ENCODE measurements at places on chromosomes 16 and 17. TPM values are rescaled to one million over a fixed set of nuclear protein-coding genes. Genes with fewer than 3 reads are reported as not detected.

MLKL gene
- total RNA-seq, result 10.7 TPM

NLRC3 gene
- total RNA-seq, result not detected

OR2C1 gene
- not detected for total RNA-seq

EFCAB13 gene
- 0.73 TPM for total RNA-seq

GDPD3 gene
- 20.6 TPM for total RNA-seq

ZNF319 gene
- total RNA-seq, result 3.5 TPM

NKD1 gene
- total RNA-seq, result 70.4 TPM

PLD6 gene
- 6.4 TPM for total RNA-seq

CCDC154 gene
- 1.5 TPM for total RNA-seq

G6PC1 gene
- total RNA-seq, result 0.56 TPM

ZBTB4 gene
- total RNA-seq, result 3.3 TPM

GNAO1 gene
- not detected for total RNA-seq

DNASE1L2 gene
- 0.44 TPM for total RNA-seq

TRIM25 gene
- total RNA-seq, result 38.3 TPM

CMTM4 gene
- 44.1 TPM for total RNA-seq

ZG16B gene
- 1.8 TPM for total RNA-seq

CCL14 gene
- 1.3 TPM for total RNA-seq

KCNJ12 gene
- total RNA-seq, result not detected

ZP2 gene
- not detected for total RNA-seq

LSM12 gene
- 52.8 TPM for total RNA-seq

KRTAP4-3 gene
- total RNA-seq, result not detected

RGS9 gene
- 0.66 TPM for total RNA-seq

AANAT gene
- total RNA-seq, result not detected

PIPOX gene
- 87.3 TPM for total RNA-seq

TBC1D3G gene
- not detected for total RNA-seq

HSD3B7 gene
- total RNA-seq, result 69.7 TPM

KRTAP4-9 gene
- not detected for total RNA-seq

HBM gene
- not detected for total RNA-seq

GGT6 gene
- total RNA-seq, result 0.80 TPM

TP53TG3E gene
- total RNA-seq, result not detected

SLC16A6 gene
- total RNA-seq, result 0.67 TPM

CDH3 gene
- not detected for total RNA-seq

TPSD1 gene
- total RNA-seq, result not detected

KRT15 gene
- 0.46 TPM for total RNA-seq

CES1 gene
- 82.8 TPM for total RNA-seq

METTL26 gene
- 75.1 TPM for total RNA-seq

NPIPA7 gene
- total RNA-seq, result 4.8 TPM

IL34 gene
- 1.4 TPM for total RNA-seq

TLCD3B gene
- not detected for total RNA-seq

EFCAB5 gene
- not detected for total RNA-seq

MMP25 gene
- total RNA-seq, result not detected

LGALS9C gene
- not detected for total RNA-seq

C1QL1 gene
- total RNA-seq, result 0.11 TPM

DOC2A gene
- total RNA-seq, result 0.15 TPM

PRPSAP1 gene
- 91.1 TPM for total RNA-seq

KRT25 gene
- not detected for total RNA-seq

MYH3 gene
- 1.6 TPM for total RNA-seq

CASKIN1 gene
- total RNA-seq, result 1.4 TPM

RRAD gene
- 0.80 TPM for total RNA-seq

Data from HepG2 (cell line).